ENCODE measurements at places on chromosomes 7 and 10.

- no peak for DNase-seq
Measured at GRCh38 chr7:8285155-8285554, 23.2 kb upstream of the ICA1 start.

DNA sequence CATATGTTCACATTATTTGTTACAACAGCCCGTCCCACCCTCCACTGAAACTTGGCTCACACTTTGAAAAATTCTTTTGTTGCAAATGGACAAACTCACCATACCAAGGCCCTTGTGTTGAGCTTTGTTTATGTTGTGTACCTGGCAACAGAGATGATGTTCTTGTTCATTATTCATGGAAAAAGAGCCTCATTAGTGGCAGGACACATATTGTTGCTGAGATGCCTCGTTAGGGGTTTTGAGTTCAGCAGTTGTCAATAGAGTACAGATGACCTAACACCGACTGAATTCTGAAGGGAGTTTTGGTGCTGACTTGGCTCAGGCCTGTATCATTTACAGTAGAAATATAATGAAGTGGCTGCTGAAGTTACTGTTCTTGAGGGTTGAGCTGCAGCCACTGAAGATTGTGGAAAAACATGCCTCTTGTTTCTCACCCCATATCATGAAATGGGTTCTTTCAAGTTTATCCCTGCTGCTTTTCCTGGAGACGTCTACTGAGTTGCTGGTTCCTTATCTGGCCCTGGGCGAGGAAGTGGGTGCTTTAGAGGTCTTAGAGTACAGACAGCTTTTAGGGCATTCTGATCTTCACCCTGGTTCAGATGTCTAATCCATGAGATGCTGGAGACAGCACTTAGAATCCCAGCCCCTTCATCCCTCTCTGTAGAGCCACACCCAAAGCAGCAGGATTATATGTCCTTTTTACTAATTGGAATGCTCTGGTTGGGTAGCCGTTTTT, 149.7 kb downstream of the WNT2 start:
- DNase-seq = no peak

- DNase-seq = no peak
Measured at GRCh38 chr7:26910221-26910620, 45.8 kb upstream of the SKAP2 start.

DNA sequence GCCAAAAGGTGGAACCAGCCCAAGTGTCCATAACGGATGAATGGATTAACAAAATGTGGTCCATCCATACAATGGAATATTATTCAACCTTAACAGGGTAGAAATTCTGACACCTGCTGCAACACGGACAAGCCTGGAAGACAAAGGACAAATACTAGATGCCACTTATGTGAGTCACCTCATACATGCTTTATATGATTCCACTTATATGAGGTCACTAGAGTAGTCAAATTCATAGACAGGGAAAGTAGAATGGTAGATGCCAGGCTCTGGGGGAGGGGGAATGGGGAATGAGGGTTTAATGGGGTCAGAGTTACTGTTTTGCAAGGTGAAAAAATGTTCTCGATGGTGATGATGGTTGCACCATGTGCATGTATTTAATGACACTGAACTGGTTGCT, 34.0 kb upstream of the CYTH3 start:
- no peak for DNase-seq
